Activated CD4-positive, alpha-beta T cell treated with anti-CD3 and anti-CD28 coated beads, Interleukin-2, Interleukin-4, amounts not matched to agents 100 ng/mL and 50 ng/mL, durations not matched to agents 16 hours and 8 hours (primary cell): ENCODE measurements at places on chromosomes 4 and X.

DNA sequence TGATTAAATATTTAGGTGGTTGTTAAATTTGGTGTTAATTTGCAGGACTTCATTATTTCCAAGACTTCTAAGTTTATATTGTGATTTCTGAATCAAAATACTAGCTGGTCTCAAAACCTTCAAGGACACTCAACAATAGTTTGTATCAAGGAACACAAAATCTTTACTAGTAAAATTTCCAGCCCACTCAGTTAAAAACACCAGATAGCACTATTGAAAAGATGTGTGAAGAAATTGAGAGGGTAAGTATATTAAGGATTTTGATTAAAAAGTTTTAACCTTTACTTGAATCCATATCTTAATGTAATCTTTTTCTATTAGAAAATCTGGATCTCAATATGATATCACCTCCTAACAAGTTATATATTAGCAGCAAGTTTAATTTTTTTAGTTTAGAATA is 89.3 kb upstream of the UGT8 start:
- DNase-seq: no peak

DNA sequence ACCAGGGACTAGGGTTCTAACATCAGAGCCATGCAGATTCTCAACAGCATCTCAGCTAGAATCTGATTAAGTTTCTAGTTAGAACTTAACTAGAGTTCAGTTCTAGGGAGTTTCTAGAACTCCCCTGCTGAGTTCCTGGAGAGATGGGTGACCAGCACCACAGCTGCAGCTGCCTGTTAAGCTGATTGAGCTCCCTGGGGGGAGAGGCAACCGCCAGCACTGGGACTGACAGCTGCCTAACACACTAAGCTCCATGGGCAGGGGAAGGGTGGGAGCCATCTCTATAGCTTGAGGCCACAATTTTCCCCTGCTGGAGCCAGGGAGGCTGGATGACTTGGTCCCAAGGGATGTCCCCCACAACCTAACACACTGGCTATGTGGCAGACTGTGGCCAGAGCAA is 84.2 kb downstream of the CHIC1 start:
- DNase-seq: no peak

DNA sequence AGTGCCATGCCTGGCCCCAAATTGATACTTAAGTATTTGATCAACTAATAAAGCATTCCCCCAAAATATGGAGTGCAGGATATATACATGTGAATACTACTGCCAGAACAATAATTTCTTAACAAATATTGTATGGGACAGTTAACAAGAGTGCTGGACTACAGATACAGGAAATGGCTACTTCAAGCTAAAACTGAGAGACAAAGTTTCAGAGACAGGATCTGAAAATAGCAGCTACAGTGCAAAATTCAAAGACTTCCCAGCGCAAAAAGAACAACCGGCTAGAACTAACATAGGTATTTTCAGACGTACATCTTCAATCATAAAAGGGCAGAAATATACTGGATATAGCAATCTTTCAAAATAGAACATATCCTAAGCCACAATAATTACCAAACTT is 6.3 kb downstream of the ATRX start:
- no peak for DNase-seq

DNA sequence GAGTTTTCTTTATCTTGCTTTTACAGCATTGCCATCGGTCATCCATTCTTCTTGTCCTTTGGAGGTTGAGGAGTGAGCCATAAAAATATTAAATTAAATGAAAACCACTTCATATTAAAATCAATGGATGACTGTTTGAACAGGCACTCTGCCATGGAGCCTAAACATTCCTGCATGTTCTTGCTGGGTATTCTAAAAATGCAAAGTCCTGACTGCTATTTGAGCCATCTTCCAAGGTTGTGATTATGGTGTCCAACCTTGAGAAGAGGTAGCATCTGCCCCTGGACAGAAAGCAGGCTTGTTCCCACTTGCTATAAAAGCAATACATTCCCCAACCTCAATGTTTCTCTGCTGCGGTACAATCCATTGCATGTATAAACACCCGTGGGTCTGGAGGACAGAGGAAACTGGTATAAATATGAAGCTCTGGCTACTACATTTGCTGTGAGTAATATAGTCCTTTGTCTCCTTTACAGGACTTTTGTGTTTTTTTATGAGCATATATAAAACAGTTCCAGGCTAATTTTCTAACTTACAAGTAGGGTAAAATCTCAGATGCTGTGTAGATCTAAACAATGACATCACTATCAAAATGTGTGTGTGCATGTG is 70.9 kb upstream of the FAT4 start:
- DNase-seq: no peak

- DNase-seq: no peak
Measured at GRCh38 chrX:133374874-133375387, 40.4 kb downstream of the GPC4 start.

- no peak for DNase-seq
Measured at GRCh38 chrX:101163166-101163565, 56.4 kb upstream of the DRP2 start.

GRCh38 chr4:184154199-184154598 is 63.5 kb downstream of the ENPP6 start:
- DNase-seq: no peak
